ENCODE measurements at places on chromosomes 2 and 18. TPM values are rescaled to one million over a fixed set of nuclear protein-coding genes. Genes with fewer than 3 reads are reported as not detected.

- no peak for DNase-seq
Observed at GRCh38 chr2:214989187-214989586, 149.2 kb downstream of the ABCA12 start.

CNGA3 gene
- not detected for total RNA-seq

EPHA4 gene
- total RNA-seq: 5.7 TPM

DNA sequence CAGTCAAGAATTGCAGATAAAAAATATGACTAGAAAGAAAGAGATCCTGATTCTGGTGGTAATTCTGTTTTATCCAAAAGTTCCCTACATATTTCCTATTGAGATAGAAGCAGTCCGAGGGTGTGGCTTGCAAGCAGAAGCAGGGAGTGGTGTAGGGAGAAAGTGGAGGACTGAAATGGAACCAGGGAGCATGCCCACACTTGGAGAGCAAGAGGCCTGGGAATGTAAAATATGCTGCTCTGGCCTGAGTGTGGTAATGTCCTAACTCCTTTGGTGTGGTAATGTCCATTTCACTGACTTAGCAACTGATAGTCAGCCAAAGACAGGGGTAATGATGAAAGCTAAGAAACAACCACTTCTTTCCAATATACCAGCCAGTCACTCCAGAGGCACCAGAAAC is 30.1 kb upstream of the FMNL2 start:
- DNase-seq: no peak

DNA sequence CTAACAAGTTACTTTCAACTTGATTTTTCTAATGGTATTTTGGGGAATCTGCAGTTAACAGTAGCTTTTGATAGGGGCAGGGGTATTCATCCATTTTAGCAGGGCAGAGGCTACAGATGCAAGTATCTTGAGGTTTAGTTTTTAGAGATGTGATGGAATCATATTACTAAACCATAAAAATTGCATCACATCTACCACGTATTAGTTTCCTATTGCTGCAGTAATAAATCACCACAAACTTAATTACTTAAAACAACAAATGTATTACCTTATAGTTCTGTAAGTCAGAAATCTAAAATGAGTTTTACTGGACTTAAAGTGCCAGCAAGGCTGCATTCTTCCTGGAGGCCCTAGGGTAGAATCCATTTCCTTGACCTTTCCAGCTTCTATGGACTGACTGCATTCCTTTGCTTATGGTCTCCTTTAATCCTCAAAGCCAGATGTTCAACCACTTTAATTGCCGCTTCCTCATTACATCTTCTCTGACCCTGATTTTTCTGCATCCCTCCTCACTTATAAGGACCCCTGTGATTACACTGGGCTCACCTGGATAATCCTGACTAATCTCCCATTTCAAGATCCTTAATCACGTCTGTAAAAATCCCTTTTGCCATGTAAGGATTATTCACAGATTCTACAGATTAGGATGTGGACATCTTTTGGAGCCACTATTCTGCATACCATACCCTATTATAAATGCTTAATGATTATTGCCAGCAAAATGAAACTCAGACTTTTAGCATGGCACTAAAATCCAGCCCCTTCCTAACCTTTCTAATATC is 21.9 kb upstream of the EXOC6B start:
- DNase-seq: no peak

DNA sequence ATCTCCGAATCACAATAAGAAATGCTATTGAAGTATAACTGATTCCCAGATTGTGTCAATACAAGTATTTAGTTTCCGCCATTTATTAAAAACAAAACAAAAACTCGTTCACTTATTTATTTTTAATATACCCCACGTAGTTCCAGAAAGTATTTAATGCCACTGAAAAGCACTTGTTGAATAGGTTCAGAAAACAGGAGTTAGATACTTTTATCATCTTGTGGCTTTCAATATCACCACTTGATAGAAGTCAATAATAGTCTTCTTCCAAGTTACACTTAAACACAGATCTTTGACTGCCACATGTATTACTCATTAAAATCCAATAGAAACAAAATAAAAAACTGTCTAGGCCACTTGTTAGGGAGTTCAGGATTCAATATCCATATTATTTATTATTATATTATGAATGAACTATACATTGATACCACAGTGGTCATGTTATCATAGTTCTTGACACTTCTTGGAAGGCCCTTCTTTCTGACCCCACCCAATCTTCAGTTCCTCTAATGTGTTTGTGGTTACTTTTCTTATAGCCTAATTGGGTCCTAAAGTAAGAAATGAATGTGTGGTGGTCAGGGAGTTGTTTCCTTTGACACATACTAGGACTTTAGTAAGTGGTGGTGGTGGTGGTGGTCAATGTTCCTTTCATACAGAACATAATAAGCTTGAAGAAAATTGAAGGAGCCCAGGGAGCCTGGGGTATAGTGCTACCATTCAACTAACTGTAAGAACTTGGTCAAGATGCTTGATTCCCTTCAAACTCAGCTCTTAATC is 221.3 kb upstream of the ITGA4 start:
- DNase-seq: no peak
